ENCODE measurements at places on chromosomes 13 and 19. TPM values are rescaled to one million over a fixed set of nuclear protein-coding genes. Genes with fewer than 3 reads are reported as not detected.

The TRPM4 gene
- 16.3 TPM for total RNA-seq

The ZC3H13 gene
- total RNA-seq: 47.3 TPM

The CBY2 gene
- total RNA-seq: not detected

The OR7D2 gene
- not detected for total RNA-seq

The ZNF536 gene
- 126 TPM for total RNA-seq

All from camera-type eye (tissue), 1 donor.